ENCODE measurements at places on chromosomes 1 and 21.

DNA sequence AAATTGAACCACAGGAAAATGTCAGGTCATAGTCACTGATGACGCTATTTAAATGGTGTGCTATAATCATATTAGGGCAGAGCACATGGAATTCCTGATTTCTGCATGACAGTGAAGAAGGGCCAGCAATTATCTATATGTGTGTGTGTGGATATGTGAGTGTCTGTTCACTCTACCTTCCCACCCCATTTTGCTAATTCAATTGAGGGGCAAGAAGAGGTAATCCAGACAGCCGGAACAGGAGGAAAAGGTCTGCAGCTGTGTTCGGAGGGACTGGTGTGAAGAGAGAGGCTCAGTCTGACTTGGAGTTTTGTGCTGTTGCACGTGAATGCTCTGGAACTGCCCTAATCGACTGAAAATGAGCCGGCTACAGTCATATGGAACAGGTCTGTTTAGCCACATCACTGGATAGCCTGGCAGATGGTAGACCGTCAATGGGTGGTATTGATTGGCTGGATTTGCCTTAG, 5.1 kb upstream of the ELAVL4 start:
- DNase-seq, result no peak

DNA sequence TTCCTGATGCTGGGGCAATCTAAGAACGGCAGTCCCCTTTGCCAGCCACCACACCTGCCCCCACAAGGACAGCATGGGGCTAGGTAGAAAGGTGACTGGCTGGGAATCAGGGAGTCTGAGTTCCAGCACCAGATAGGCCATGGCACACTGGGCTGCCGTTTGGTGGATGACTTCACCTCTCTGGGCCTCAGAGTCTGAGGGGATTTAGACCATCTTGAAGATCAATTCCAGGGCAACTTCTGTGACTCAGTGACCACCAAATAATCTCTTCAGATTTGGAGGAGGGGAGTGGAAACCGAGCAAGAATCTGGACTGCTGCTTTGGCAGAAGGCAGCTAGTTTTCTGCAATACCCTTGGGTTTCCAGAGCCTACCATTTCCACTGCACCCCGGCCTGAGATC, 92.1 kb upstream of the EDN2 start:
- peak; percentile 16 for DNase-seq

GRCh38 chr1:39407896-39408640, 83.4 kb upstream of the BMP8A start:
- no peak for DNase-seq

GRCh38 chr1:47709872-47710231, 272.0 kb downstream of the FOXD2 start:
- no peak for DNase-seq

- DNase-seq, result no peak
Measured at GRCh38 chr1:38141483-38141882, 94.9 kb upstream of the POU3F1 start.

DNA sequence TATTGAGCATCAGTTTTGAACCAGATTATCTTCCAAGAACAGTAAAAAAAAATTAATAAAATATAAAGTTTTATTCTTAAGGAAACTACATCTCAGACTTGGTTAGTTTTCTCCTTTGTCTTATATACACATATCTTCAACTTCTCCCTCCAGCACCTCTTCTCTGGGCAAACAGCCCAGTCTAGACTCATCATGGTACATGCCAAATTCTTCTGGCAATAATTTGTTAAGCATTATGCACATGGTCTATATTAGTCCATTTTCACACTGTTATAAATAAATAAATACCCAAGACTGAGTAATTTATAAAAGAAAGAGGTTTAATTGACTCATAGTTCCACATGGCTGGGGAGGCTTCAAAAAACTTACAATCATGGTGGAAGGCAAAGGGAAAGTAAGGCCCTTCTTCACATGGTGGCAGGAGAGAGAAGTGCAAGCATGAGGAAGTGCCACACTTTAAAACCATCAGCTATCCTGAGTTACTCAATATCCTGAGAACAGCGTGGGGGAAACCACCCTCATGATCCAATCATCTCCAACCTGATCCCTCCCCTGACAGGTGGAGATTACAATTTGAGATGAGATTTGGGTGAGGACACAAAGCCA, 108.7 kb upstream of the RNPC3 start:
- no peak for DNase-seq

- DNase-seq, result no peak
Measured at GRCh38 chr1:16168622-16169360, 12.9 kb upstream of the EPHA2 start.

GRCh38 chr1:55065648-55066047, 26.3 kb downstream of the PCSK9 start:
- no peak for DNase-seq

DNA sequence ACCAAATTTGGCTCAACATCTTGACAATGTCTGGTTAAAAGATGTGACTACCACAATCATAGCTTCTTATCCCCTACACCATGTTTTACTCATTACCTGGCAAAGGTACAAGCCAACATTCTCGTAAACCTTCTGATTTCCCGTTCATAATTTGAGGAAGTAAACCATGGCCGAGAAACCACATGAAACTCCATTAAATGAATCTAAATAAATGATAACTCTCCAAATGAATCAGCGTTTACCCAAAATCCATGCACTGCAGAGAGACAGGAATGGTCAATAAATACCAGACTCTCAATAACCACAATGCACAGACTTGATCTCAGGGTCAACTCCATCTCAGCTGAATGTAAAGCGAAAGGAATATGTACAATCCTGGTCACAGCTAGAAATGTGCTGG, 125.2 kb downstream of the TYW3 start:
- no peak for DNase-seq

DNA sequence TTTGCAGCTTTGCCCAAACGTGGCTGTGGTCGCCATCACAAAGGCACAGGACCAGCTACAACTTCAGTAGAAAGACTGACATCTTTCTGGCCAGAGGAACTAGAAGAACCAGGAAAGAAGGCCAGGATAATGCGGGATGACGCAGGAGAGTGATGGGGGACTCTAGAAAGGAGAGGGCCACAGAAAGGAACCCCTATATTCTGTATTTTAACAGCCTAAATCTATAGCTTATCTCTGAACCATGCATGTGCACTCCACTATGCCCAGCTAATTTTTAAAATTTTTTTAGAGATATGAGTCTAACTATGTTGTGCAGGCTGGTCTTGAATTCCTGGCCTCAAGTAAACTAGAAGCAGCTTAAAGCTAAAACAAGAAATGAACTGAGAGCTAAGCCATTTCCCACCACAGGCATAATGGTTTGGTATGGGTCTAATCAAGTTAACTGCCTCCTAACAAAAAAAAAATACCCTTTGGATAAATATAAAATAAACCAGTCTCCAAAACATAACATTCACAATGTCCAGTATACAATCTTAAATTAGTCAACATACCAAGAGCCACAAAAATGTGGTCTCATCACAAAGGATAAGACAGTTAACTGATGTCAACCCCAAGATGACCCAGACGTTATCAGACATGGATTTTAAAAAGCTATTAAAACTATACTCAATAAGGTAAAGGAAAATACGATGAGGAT, 18.0 kb downstream of the LTN1 start:
- DNase-seq, result no peak

- DNase-seq, result no peak
Measured at GRCh38 chr1:80044662-80045061, 1038.1 kb upstream of the ADGRL4 start.

GRCh38 chr21:21921410-21922232, 923.4 kb downstream of the NCAM2 start:
- DNase-seq, result no peak

DNA sequence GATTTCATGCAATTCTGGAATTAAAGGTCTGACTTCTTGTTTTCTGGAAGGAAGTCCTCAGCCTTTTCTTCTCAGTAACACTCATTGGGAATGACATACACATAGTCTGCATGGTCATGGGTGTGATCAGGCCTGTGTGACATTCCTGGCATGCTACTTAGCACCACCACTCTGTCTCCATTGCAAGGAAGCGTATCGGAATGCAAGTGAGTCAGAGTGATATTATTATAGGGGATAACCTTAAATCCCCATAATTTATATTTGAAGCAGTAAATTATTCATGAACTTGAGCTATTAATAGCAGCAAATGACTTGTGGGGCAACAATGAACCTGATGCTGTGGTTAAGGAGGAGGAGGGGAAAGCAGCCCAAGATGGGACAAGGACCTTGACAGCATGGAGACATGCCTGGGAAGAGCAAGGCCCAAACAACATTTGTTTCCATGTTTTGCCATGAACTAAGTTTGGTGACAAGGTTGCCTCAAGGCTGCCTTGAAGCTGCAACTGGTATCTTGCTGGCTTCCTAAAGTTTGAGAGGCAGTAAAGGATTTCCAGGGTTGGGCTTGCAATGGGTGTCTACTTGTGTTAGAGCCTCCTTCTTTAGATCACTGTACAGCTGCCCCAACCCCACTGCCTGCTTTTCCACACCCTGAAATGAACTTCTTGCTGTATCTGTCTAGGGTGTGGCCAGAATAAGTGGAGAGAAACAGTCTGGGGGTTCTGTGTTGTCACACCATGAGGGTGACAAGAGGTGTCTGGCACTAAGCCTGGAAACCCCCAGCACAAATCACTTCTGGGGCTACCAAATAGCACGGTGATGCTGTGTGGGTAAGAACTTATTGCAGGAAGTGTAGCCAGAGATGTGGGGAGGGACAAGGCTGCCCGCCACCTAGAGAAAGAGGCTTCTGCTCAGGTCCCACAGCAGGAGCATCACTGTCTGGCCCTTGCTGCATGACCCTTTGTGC, 4.6 kb downstream of the MAB21L3 start:
- DNase-seq, result peak; percentile 74

GRCh38 chr1:205447457-205448341, 8.1 kb downstream of the BLACAT1 start:
- no peak for DNase-seq

DNA sequence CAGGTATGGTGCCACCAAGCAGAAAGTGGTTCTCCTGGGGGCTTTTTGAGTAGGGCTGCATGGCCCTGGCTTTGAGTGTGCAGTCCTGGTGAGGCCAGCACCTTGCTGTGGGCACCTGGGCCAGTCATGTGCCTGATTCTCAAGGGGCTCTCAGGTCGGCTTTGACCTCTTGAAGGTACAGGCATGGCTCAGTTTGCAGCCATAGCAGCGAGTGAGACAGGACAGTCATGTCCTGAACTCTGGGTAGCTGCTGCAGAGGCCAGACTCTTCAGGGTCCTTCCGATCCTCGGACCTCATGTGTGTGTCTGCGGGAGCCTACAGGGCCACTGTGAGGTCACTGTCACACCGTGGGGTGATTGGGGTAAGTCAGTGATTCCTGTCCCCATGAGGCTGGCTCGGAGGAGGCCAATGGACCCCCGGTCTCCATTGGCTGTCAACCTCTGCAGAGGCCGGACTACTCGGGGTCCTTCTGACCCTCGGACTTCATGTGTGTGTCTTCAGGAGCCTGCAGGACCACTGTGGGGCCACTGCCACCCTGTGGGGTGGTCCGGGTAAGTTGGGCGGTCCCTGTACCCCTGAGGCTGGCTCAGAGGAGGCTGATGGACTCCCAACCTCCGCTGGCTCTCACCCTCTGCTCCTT, 95.2 kb upstream of the C1orf174 start:
- DNase-seq, result no peak

DNA sequence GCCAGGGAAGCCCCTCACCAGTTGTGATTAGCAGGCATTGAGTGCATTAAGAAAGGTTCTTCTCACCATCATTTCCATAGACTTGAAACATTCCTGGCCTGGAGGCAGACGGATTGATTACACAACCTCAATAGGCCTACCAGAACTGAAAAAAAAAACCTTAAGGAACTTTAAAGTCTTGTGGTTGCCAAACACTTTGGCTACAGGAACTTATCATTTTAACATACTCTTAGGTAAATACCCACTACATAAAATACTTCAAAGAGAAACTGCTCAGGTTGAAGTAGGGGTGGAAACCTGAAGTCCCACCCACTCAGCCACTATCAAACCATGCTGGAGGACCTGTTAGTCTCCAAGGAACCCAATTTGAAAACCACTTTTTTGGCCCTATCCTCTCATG, 22.4 kb upstream of the HMGB4 start:
- DNase-seq, result peak; percentile 20

DNA sequence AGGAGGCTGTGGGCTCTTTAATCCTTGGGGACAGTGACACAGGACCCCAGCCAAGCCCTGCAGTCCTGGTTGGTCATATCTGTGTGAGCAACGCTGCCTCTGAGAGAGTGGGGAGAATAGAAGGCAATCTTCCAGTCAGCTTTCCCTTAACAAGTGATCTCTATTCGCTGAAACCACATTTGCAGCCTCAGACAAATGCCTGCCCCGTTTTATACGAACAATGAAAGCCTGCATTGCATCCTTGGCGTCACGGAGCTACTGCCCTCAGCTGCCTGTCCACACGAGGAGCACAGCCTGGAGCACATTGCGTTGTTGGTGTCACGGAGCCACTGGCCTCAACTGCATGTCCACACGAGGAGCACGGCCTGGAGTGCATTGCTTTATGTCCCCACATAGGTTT, 150.2 kb upstream of the ARHGEF16 start:
- DNase-seq, result no peak

DNA sequence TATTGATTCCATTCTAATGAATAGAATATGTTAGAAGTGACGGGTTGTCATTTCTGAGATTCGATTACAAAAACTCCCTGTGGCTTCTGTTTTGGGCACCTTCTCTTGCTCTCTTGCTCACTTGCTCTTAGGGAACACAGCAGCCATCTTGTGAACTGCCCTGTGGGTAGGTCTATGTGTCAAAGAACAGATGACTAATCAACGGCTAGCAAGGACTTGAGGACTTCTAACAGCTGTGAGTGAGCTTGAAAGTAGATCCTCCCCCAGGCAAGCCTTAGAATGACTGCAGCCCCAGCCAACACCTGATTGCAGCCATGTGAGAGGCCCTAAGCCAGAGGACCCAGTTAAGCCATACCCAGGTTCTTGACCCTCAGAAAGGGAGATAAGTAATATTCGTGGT, 49.3 kb downstream of the AZIN2 start:
- DNase-seq, result no peak

GRCh38 chr21:40173816-40174215, 306.6 kb downstream of the PCP4 start:
- DNase-seq, result no peak

DNA sequence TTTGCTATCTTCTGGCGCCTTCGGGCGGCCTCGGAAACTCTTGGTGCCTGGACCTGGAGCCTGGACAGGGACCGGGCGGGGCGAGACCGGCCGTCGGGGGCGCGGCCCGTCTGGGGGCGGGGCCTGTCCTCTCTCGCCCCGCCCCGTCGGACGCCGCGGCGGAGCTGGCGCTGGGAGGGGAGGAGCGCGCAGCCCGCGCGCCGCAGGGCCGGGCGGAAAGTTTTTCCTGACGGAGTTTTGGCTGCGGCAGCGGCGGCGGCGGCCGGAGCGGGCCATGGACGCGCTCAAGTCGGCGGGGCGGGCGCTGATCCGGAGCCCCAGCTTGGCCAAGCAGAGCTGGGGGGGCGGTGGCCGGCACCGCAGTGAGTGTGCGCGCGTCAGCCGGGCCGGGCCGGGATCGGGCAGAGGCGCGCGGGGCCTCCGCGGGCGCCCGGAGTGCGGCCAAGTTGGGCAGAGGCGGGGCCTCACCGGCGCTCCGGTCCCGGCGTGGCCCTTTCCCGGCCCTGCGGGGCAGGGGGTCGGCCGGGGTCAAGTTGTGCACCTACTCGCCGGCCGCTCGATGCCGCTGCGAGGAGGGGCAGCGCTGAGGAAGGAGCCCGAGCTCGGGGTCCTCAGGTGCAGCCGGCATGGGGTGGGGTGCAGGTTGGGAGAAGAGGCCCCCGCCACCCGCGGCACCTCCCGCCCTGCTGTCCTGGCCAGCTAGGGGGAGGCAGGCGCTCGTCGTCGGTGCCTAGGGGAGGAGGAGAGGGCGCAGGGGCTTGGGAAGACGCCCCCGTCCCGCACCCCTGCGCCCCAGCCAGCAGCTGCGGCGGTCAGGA, at the start of gene LDLRAP1:
Gene LDLRAP1, plus strand, starts transcription at position 182 of the 818 bp plus-strand sequence. Its CDS starts 93 bp downstream, at position 275.
- DNase-seq, result no peak

GRCh38 chr1:212067787-212068186, 32.2 kb downstream of the DTL start:
- no peak for DNase-seq
